H7 (cell line): ENCODE measurements at places on chromosomes 7 and 10. TPM values are rescaled to one million over a fixed set of nuclear protein-coding genes. Genes with fewer than 3 reads are reported as not detected.

- DNase-seq = no peak
Measured at GRCh38 chr10:33947544-33947943, 613.1 kb upstream of the NRP1 start.

GRCh38 chr7:84524714-84525694 lies 330.4 kb upstream of the SEMA3A start:
- DNase-seq = no peak

DNA sequence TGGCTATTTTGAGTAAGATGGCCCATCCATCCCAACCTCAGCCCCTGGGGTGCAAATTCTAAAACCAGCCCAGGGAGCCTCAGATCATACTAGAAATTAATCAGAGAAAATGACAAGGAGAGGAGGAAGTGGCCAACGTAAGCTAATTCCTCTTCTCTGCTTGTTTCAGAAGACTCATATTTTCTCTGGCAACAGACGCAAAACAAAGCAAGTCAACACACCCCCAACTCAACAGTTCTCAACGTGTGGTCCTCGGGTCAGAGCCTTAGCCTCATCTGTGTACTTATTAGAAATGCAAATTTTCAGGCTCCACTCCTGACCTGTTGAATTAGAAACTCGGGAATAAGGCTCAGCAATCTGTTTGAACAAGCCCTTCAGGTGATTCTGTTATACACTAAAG lies 413.9 kb upstream of the AUTS2 start:
- DNase-seq = no peak

HOXA2 gene
- not detected in 2 replicates for total RNA-seq

NKX2-3 gene
- total RNA-seq = not detected in 2 replicates

ANK3 gene
- 21.7 and 38.6 TPM in 2 replicates for total RNA-seq
